Stimulated activated CD4-positive, alpha-beta T cell treated with anti-CD3 and anti-CD28 coated beads, Interleukin-1b, Interleukin-23, amount 100 ng/mL, for 1 hour (primary cell): ENCODE measurements at places on chromosomes 1 and 21.

DNA sequence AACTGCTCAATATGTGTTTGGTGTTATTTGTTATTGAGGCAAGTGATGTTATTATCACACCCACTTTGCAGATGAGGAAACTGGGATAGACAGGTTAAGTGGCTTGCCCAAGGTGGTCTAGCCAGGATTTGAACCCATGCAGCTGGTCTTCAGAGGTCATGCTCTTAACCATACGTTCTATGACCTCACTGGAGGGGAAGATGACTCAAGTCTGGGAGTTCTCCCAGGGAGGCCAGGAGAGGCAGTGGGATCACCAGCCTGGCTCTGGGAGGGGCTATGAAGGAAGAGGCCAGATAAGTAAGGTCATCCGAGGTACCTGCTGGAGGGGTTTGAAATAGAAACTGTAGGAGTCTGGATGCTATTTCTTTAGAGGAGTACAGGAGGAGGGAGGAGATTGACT is 95.3 kb downstream of the NAV1 start:
- DNase-seq = no peak

- DNase-seq = no peak
Observed at GRCh38 chr1:84171481-84171880, 27.4 kb downstream of the PRKACB start.

DNA sequence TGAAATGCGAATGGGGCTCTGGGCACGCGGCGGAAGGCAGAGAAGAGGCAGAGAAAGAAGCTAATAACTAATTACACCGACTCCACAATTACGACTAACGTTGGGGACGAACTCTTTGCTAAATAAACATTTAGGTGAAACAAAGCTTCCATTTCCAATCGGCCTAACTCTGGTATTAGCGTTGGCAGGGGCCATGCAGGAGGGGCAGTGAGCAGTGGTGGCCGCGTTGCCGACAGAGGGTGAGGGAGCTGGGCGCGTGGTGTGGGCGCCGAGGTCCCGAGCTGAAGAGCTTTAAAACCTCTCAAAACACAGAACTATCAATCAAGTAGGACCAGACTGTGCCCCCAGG is 553 bp upstream of the NDUFV3 start:
- no peak for DNase-seq

DNA sequence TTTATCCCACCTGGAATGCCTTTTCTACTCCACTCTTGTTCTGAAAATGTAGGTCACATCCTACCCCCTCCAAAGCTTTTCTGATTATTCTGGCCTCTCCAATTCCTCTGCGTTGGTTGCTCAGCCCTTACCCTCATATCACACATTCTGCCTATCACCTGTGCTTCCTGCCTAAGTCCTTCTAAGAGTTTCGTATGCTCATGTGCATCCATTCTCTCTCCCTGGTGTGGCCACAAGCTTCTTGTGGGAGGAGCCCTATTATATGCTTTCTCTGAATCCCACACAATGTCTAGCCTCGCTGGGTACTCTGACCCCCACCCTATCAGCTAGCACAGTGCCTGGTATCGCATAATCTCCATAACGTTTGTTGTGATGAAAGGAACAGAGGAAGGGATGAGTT is 54.2 kb downstream of the CD58 start:
- no peak for DNase-seq

DNA sequence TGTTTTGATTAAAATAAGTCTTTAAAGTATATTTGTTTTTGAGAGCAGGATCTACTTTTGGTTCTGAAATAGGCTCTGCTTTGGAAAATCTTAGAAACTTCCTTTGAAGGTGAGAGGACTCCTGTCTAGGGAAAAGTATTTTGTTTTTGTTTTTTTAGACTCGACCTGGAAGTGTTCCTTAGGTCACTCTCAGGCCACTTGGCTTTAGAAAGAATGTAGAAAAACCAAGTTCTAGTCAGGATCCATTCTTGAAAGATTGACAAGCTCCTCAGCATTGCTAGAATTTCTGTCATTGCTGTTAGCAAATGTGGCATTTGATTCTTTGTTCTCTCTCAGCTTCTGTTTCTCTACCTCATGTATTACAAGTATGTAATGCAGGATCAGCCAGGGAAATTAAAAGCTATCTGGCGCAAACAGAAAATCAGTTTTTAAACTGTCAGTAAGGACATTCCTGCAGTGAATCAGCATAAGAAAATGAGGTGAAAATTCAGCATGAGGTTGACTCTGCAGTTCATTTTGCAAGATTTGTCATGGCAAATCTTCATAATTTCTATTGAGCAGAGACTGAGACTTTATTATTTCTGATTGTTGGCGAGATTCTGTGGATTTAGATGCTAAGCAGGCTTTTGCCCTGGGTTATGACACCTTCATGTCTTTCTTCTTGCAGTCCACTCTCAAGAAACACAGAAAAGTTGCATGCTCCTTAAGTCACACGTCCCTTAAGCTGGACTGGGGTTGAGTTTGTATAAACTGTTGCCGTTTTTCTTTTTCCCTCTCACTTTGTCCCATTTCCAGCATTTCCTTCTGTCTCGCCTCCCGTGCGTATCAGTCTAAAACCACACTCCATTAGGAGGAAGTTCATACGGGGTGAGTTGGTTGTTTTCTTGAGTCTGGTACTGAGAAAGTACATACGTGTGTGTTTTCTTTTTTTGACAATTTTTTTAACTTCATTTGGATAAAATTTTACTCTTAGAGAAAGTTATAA is 12.6 kb downstream of the NTPCR start:
- no peak for DNase-seq

GRCh38 chr1:21307663-21308305 is 17.5 kb upstream of the ECE1 start:
- no peak for DNase-seq

- DNase-seq = no peak
Observed at GRCh38 chr1:113681596-113682337, 77.5 kb downstream of the PHTF1 start.

GRCh38 chr1:156852418-156852874 is 6.5 kb downstream of the INSRR start:
- no peak for DNase-seq
